ENCODE measurements at places on chromosomes 5 and 9.

- DNase-seq: no peak
These were observed 19.0 kb upstream of the ARL14EPL start for GRCh38 chr5:116013207-116013785.

DNA sequence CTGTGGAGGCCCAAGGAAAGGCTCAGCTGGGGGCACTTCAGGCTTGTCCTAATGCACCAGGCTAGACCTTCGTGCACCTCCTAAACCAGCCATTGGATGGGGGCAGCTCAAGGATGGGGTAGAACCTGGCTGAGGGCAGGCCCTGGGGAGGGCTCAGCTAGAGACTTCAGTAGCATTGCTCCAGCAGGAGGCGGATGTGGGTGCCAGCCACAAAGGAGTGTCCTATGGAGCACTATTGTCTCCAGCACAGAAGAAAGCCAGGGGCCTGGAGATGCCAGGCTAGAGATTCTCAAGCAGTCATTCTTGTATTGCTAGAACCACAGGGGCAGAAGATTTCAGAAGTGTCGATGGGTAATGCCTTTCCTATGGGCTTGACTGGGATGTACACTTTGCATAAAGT lies 131.8 kb downstream of the SYK start:
- no peak for DNase-seq

DNA sequence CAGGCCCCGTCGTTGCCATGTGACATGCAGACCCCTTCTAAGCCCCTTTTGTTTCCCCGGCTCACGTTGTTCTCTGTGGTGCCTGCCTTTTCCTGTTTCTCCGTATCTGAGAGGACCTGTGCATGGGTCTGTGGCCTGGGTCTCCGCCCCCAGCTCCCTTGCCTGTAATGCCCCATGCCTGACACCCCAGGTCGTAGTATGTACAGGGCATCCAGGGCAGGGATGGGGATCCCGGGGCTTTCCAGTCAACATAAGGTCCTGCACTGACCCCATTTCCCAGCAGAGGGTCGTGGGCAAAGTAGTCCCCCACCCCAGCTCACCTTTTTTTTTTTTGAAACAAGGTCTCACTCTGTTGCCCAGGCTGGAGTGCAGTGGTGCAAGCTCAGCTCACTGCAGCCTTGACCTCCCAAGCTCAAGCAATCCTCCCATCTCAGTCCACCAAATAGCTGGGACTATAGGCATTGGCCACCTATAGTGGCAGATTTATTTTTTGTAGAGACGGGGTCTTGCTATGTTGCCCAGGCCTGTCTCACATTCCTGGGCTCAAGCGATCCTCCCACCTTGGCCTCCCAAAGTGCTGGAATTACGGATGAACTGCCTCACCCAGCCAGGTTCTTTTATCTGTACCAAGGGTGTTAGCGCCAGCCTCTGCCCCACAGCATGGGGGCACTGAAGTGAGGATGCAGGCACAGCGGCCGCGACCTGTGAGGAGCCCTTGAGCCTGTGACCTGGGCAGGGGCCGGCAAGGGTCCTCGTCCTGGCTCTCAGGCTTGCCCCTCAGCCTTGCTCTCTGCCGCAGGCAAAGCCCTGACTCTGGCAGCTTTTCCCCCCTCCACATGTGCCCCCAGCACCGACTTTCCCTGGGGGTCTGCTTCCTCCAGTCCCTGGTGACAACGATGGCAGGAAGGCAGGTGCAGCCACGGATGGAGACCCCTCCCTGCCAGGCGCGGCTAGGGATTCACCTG lies 19.1 kb upstream of the QSOX2 start:
- no peak for DNase-seq

- no peak for DNase-seq
These were observed 1.2 kb upstream of the RLN2 start for GRCh38 chr9:5305741-5306140.

DNA sequence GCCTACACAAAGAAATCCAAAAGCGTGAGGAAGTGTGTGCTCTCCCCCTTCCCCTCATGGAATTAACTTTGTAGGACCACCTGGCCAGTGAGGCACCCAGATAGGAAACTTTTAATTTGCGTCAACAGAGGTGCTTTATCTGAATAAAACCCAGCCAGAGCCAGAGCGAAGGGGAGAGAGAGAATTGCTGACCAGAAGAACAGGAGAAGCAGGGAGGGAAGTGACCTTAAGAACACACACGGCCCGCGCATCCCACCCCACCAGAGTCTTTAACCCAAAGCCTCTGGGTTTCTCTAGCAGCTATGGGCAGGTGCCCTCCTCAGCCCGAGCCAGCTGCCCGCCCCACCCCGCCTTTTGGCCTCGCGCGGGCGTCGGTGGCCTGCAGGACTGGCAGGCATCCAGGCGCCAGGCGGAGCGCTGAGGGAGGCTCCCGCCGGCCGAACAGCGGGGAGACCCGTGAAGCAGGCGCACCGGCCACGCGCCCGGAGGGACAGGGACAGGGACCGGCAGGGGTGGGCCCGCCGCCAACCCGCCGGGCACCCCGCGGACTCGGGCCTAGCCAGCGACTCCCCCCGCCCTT lies 580 bp downstream of the ERAP1 start:
- peak; percentile 86 for DNase-seq

GRCh38 chr9:126549246-126550006 lies 64.3 kb upstream of the LMX1B start:
- no peak for DNase-seq

DNA sequence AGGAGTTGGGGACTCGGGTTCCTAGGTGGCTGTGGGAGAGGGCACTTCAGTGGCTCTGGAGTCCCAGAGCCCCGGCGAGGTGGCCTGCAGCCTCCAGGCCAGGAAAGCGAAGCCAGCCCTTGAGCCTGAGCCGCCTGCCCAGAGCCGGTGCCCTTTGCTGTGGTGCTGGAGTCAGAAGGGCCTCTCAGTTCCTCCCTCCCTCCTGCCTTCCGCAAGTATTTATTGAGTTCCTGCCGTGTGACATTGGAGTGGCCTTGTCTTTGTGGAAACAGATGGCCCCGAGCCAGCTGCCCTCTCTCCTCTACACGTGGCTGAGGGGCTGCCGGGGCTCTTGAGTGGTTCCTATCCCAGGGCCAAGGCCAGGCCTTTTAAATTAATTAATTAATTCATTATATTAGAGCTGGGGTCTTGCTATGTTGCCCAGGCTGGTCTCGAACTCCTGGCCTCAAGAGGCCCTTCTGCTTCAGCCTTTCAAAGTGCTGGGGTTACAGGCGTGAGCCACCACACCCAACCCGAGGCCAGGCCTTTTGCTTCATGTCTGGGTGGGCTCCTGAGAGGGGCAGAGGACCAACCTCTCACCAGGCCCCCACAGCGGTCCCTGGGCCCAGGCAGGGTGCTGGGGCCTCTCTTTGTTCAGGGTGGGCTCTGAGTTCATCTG lies 45.6 kb upstream of the IER5L start:
- DNase-seq: no peak

GRCh38 chr5:61641748-61642565 lies 309.9 kb downstream of the ZSWIM6 start:
- DNase-seq: no peak

GRCh38 chr5:108238936-108239887 lies 142.7 kb downstream of the FBXL17 start:
- DNase-seq: no peak

GRCh38 chr9:107158321-107158720 lies 124.8 kb upstream of the RAD23B start:
- DNase-seq: no peak

GRCh38 chr9:123615381-123615780 lies 259.4 kb downstream of the CRB2 start:
- no peak for DNase-seq

- no peak for DNase-seq
These were observed 246.6 kb downstream of the SLCO4C1 start for GRCh38 chr5:102049517-102049916.

GRCh38 chr5:142845402-142845921 lies 75.3 kb downstream of the ARHGAP26 start:
- DNase-seq: no peak

- DNase-seq: no peak
These were observed 219.1 kb upstream of the OTULINL start for GRCh38 chr5:14362491-14362890.

DNA sequence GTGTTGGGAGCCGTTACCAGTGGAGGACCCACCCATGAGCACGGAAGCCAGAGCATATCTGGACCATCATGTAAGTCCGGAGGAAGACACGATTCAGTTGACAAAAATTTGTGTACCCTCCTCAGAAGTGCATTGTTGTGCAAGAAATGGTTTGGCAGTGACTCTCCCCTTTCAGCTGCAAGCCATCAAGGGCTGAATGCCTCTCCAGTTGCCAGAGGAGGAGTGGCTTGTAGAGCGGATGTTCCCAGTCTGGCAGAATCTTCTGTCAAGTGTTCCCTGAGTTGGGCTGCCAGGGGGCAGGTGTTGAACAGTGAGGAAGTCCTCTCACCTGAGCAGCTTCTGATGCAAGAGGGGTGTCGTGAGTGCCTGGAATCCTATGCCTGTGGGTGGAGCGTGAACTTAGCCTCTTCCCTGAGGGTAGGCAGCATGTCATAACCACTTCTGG lies 27.6 kb upstream of the CDKN2AIPNL start:
- peak; percentile 89 for DNase-seq

- no peak for DNase-seq
These were observed 127.9 kb downstream of the NNT start for GRCh38 chr5:43730832-43731342.

DNA sequence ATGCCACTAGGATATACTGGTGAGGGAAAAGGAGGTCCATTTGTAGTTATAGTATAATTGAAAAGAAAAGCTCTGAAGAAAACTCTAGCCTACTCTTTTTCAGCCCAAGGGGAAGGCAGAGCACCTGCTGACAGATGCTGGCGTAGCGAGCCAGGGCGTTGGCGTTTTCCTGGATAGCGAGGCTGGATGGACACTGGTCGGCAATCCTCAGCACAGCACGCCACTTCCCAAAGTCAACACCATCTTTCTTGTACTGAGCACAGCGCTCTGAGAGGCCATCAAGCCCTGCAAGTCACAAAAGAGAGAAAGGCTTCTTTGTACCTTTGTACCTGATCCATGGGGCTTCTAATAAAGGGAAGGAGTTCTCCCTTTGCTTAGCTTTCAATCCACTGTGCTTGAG lies 8.2 kb downstream of the ALDOB start:
- DNase-seq: no peak
